M059J (cell line): ENCODE measurements at places on chromosomes 7 and 10.
A peak's percentile ranks its signal among the peaks of the same experiment; 100 is the strongest.

- DNase-seq, result no peak
Measured at GRCh38 chr10:70370766-70371165, 11.7 kb downstream of the LRRC20 start.

DNA sequence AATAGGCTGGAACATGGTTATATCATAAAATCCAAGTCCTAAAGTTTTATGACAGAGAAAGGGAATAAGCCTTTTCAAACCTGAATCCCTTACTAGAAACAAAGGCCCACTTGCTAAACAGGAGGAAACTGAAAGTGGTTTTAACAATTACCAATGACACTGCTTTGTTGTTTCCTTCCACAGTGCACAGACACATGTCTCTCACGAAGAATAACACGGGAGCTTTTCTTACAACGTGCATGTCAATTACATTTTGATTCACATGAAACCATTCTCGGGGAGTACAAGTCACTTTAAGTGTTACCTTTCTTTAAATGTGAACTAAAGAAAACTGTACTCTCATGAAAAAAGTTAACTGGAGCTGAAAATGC, 1.4 kb downstream of the MRPS33 start:
- peak; percentile 9 for DNase-seq

GRCh38 chr10:111200505-111201186, 123.8 kb downstream of the ADRA2A start:
- DNase-seq, result no peak

DNA sequence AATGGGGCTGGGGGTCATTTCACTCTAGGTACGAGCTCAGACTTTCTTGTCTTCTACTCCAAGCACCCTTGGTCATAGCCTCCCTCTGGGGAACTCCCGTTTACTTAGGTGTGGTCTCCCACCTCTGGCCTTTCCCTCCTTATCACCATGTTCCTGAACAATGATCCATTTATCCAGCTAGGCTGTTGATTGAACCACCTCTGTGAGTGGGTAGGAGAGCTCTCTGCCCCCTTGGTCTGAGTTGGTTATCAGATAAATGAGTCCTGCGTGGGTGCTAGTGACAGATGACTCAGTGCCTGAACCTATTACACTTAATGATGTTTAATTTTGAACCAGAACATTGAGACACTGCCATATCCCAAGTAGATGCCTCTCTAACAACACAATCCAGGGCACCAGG, 9.4 kb downstream of the BLNK start:
- DNase-seq, result no peak

DNA sequence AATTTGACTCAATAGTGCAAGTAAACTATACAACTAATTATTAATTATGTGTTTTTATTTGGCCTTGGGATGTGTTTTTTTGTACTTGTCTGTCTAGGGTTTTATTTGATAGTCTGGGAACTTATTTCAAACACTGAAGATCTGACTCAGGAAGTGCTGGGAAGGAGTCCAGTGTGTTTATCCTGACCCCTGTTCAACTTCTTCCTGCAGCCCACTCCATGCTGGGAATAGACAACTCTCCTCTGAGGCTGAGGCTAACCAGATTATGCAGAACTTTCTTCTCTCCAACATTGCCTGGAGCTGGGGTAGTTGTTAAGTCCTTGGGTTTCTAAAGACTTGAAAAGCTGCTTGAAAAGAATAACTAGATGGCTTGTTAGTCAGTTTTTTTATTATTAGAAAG, 6.9 kb downstream of the CISD1 start:
- peak; percentile 65 for DNase-seq

GRCh38 chr7:130207033-130207432, 627 bp upstream of the SSMEM1 start:
- no peak for DNase-seq

DNA sequence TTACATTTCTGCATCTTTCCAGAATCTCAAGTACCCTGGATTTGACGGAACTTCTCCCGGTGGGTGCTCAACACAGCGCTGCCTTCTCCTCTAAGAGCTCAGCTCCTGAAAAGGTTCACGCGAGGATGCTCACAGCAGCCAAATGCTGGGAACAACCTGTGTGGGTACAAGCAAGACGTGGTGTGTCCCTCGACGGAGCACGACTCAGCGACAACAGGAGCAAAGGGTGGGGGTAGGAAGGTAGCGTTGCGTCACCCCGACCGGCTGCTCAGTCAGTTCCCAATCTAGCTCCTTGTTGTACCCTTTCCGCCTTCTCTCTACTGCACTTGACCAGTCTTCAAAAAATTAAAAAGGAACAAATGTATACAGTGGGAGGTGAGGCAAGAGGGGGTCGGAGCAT, 117.3 kb downstream of the PTPRN2 start:
- no peak for DNase-seq

DNA sequence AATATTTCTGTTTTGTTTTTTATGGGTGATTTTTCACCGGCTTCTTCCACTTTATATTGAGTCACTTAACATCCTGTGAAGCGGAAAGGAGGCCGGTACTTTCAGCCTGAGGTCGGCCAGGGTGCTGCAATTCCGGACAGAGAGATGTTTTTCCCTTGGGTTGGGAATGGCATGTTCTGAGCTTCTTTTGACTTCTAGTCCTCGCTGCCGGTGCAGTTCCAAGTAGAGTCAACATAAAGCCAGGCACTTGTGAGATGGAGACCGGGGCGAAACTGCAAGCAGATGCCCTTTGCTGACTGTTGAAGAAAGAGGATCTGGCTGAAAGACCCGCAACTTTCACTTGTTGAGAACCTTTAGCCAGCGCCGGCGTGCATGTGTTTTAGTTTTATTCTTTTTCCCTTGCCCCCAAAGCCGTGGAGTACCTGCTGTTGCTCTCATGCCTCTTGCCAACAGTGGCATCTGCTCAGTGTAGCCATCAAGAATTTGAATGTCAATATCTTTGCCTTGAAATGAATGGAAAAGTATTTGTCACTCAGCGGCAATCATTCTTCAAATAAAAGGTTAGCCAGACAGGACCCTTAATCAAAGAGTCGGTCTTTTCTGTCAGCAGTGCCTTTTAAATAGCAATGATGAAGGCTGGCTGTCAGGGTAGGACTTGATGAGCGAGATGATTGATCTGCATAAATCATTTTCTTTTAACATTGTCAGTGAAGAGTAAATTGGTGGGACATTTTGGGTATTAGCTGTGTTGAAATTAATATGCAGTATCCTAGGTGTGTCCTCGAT, 351.2 kb downstream of the LRMDA start:
- DNase-seq, result peak; percentile 6

GRCh38 chr7:84009782-84010181, 184.8 kb downstream of the SEMA3A start:
- peak; percentile 18 for DNase-seq

- peak; percentile 95 for DNase-seq
Measured at GRCh38 chr7:100867040-100867775, at the start of gene TRIP6. TSS of gene TRIP6 (plus strand) at chr7:100867387. CDS start at chr7:100867498, 111 bp downstream.
